ENCODE measurements at places on chromosomes 1 and 21.

DNA sequence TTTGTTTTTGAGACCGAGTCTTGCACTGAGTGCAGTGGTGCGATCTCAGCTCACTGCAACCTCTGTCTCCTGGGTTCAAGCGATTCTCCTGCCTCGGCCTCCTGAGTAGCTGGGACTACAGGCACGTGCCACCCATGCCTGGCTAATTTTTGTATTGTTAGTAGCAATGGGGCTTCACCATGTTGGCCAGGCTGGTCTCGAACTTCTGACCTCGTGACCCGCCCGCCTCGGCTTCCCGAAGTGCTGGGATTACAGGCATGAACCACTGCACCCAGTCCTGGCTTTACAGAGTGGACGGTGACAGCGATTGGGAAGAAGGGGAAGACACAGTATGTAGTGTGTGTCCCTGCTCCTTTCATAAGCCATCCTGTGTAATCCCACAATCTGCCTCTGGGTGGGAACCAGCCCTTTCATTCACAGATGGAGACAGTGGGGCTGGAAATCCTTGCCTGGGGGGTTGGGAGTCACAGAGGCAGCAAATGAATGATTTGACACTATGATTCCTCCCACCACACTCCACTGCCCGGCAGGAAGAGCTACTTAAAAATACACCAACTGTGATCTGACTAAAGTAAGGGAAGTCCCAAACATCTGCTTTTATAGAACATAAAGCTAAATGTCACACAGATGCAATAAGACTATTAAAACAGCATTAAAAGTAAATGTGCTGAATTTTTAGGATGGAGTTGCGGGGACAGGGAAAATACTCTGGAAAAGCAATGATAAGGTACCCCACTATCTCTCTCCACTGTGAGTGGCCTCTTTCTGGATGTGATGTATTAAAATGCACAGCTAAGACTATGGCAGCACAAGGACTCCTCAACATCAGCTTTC is 4.5 kb downstream of the PARP1 start:
- no peak for DNase-seq

DNA sequence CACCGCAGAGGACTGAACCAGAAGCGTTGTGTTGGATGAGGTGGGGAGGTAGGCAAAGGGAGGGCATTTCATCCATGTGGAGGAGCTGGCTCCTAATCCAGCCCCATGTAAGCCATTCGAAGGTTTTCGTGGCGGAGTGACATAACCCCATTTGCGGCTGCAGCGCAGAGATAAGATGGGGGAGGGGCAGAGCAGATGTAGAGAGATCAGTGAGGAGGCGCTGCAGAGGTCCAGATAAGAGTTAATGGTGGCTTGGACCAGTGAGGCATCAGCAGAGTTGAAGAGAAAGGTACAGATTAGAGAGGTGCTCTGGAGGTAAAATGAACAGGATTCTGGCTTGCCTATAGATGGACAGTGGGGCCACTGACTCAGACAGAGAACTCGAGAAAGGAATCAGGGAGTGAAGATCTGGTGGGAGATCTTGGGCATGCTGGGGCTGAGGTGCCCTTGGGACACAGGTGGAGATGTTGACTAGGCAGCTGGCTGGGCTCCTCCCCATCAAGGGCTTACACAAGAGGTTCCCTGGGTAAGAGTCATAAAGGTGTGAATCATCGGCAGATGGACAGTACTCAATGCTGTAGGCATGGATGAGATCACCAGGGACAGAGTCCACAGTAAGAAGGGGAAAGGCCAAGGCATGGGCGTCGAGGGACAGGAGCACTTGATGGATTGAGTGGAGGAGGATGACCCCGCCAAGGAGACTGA is 7.8 kb upstream of the PTPRF start:
- no peak for DNase-seq

- DNase-seq = no peak
These were observed 5.3 kb downstream of the GPR3 start for GRCh38 chr1:27397749-27398148.

GRCh38 chr1:29912425-29912824 is 676.1 kb downstream of the PTPRU start:
- DNase-seq = no peak

DNA sequence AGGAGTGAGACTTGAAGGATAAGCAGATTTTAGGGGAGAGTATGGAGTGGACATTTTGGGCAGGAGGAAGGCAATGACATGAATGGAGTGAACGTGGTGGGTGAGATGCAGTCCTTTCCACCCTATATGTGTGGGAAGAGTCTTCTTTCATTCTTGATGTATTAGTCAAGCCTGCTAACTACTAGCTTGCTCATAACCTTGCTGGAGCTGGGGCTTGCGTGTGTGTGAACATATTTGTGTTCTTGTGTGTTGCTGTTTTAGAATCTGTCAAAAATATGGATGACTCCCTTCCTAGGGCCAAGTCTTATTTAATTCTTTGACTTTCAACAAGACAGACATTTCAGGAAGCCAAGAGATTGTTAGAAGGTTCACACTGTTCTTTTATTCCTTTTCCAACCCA is 132.7 kb downstream of the UCK2 start:
- DNase-seq = no peak

DNA sequence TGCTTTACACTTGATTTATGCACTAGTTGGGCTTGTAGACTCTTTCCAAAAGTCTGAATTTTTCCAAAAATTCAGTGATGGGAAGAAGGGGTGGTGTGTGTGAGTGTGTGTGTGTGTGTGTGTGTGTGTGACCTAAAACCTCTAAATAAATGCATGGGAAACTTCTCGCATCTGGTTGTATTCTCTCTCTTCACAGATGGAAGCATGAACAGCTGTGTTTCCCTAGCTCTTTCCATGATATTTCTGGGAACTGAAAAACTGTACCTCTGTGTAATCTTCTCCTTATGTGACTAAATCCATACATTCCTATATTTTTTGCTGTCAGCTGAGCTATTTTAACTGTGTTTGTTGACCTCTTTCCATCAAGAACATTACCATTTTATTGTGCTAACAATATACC is 26.2 kb upstream of the CYYR1 start:
- no peak for DNase-seq

GRCh38 chr1:11132563-11133293 is 33.1 kb upstream of the EXOSC10 start:
- no peak for DNase-seq

Data from stimulated activated CD4-positive, alpha-beta T cell treated with anti-CD3 and anti-CD28 coated beads, Interleukin-2, amount 100 ng/mL, for 24 hours (primary cell).